COLO829 (cell line): ENCODE measurements at places on chromosomes 5 and 9.

DNA sequence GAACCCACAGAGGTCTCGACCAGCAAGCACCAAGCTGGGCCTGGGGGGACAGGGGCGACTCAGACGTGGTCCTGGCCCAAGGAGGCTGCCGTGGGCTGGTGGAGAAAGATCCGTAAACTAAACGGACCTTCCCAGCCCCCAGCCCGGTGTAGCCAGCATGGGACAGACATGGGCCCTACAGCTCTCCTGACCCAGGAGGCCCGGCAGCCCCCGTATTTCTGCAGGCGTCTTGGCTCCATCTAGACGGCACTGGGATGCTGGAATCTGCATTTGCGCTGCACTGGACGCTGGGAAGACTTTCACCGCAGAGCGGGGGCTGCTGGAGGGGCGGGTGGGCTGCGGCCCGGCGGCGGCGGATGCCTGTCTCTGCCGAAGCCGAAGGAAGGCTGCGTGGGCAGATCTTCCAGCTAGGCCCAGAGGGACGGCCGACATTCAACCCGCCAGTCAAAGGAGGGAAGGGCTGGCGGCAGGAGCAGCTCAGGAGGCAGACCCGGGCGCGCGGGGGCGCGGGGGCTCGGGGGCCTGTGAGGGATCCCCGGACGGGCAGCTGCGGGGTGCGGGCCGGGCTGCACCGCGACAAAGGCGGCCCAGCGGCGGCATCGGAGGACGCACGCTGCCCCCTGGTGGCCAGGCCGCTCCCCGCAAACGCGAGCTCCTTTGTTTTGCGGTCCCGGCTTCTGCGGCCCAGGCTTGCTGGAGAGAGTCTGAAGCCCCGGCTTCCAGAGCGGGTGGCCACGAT lies 266.2 kb downstream of the NSG2 start:
- DNase-seq: no peak

- DNase-seq: no peak
Measured at GRCh38 chr5:141374627-141375026, 936 bp downstream of the PCDHGA6 start.

GRCh38 chr9:1721196-1721595 lies 294.0 kb upstream of the SMARCA2 start:
- DNase-seq: no peak

- DNase-seq: no peak
Measured at GRCh38 chr5:176652136-176652535, 4.9 kb downstream of the TSPAN17 start.
